ENCODE measurements at places on chromosomes 6 and 20.
A peak's percentile ranks its signal among the peaks of the same experiment; 100 is the strongest.

GRCh38 chr6:154868143-154868594 lies 126.9 kb upstream of the TIAM2 start:
- DNase-seq: no peak

DNA sequence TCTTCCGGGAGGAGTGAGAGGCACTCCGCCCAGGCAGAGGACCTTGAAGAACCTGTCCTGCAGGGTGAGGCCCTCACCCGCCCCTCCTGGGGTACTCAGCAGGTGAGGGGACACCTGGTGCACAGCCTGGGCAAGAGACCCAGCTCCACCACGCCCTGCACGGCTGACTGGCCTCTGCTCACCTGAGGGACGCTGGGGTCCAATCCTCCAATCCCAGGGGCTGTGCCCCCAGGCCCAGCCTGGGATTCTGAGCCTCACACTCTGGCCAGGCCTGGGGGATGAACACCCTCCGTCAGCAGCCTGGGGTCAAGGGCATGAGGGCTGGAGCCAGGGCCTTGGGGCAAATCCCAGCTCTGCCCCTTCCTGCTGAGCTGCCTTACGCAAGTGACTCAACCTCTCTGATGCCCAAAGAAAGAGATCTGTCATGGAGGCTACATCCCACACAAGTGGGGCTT lies 149.9 kb upstream of the PTPN1 start:
- no peak for DNase-seq

DNA sequence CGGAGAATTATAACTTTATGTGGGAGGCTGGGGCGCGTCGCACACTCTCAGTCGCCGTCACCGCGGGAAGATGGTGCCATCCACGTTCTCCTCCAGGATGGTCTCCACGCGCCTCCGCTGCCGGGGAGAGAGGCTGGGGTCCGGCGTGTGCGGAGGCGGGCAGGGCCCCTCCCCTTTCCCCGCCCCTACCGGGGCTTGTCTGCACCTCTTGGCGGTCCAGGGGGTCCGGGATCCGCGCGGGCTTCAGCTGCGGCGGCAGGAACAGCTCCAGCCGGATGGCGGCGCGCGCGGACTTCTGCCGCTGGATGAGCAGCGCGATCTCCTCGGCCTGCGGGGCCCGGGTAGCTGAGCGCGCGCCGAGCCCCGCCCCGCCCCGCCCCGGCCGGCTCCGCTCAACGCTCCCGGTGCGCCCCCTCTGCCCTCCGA lies 807 bp downstream of the LKAAEAR1 start:
- peak; percentile 27 for DNase-seq

GRCh38 chr20:44187054-44187771 lies at the start of gene JPH2:
Gene JPH2, minus strand, starts transcription at chr20:44187188. Its CDS starts 483 bp downstream, at chr20:44186705.
- DNase-seq: no peak

GRCh38 chr6:74939721-74940620 lies 265.9 kb downstream of the COL12A1 start:
- no peak for DNase-seq

DNA sequence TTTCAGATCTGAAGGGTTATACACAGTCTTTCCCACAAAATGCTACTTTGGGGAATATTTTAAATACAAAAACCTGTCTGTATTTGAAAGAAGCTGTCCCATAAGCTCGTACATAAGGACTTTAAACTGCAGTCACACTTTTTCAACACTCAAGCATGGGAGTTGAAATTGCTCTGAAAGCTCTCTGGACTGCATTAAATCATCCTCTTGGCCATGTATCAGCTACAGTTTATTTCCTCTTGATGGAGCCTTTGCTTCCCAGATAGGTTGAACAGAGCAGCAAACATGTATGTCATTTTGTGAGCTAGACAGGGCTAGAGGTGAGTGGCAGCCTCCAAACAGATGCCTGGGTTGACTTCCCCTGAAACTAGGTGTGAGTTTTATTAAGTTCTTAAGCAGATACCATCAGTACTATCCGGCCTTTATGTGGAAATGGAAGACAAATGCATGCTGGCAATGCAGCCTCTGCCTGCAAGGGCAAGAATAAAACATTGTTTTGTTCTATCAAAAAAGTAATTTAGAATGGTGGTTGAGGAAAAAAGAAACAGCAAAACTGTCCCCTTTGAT lies 105.9 kb upstream of the ENPP5 start:
- no peak for DNase-seq

- DNase-seq: no peak
These were observed 255.4 kb upstream of the IRAK1BP1 start for GRCh38 chr6:78611886-78612480.

Measured in stimulated activated CD4-positive, alpha-beta T cell treated with anti-CD3 and anti-CD28 coated beads, Interleukin-1b, Interleukin-23, amount 100 ng/mL, for 1 hour (primary cell).